ENCODE measurements at places on chromosomes 7 and 10. TPM values are rescaled to one million over a fixed set of nuclear protein-coding genes. Genes with fewer than 3 reads are reported as not detected.

GRCh38 chr7:726854-727103, 280 bp downstream of the DNAAF5 start:
- peak; percentile 47 for DNase-seq

The AKR1D1 gene
- total RNA-seq: not detected

DNA sequence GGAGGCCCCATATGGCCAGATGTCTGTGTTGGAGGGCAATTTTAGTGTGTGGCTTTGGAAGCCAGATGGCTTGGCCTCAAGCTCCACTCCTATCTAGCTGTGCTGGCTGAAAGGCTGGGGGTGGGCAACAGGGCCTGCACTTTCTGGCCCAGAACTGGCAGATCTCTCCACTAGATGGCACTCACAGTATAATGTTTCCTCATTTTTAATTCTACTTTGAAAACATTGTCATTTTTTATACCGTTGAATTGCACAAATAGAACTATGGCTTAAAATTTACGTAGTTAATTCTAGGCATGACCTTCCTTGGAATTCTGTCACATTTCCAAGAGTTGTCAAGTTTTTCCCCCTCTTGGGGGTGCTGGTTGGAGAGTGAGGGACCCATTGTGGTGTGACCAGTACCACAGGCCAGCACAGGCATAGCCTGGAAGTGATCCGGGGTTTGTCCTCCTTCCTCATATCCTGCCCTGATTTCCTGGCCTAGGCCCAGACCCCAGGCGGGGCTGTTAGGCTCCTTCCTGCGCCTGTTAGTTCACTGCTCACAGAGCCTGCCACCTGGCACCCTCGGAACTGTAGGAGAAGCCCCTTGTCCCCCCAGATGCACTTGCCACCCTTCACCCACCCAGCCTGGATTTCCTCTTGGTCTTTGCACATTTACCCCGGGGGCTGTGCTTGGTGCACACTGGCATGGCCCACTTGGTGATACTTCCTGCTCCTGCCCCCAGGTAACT, 52.8 kb downstream of the ARHGAP22 start:
- peak; percentile 20 for DNase-seq

The ZP3 gene
- total RNA-seq: not detected

The MUC12 gene
- 0.19 TPM for total RNA-seq

- no peak for DNase-seq
Measured at GRCh38 chr10:26090026-26090425, 126.5 kb upstream of the GAD2 start.

DNA sequence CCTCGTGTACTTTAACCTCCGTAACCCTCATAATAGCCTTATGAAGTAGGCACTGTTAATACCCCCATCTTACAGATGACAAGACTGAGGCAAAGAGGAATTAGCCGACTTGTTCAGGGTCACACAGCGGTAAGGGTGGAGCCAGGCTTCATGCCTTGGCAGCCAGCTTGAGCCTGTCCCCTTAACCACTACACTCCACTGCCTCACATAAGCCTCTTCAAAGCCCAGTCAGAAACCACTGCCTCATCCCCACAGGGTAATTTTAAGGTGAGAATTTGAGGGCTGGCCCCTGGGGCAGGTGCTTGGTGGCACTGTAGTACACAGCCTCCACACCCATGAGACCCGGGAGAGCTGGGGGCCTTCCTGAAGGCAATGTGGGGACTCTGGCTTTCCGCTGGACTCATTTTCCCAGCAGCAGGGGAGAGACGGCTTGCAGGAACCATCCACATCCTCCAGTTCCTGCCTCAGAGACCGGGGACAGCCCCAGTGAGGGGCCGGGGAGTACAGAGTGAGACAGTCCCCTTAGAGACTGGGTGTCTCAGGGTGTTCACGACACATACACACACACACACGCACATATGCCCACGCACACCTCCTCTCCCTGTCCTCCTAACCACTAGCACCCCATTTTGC, 7.6 kb upstream of the C10orf105 start:
- DNase-seq: no peak
